Jurkat, Clone E6-1 (cell line): ENCODE measurements at places on chromosomes 11 and 22.

DNA sequence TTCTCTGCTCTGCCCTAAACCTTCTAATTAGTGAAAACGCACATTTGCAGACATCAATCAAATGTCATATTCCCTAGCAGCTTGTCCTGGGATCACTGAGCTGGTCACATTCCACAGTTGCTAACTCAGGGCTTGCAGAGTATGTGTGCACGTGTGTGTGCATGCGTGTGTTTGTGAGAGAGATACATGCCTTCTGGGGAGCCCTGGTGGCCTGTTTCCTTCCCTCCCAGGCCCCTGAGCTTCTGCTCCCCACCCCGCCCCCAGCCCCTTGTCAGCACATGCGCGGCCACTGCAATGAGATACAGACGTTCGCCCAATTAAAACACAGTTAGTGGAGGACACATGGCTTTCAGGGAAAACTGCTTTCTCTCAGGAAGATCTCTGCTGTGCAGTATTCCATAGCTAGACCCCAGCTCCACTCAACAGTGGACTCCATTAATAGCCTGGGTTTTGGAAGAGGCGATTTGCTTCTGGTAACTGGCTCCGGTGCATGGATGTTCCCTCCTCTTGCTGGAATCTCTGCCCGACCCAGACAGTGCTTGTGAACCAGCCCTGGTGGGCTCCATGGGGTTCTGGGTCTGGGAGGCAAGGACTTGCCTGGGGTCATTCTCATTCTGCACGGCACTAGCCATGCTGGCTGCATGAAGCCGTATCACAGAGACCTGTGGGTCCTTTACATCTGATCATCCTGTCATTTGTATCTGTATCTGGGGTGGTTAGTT is 17.7 kb downstream of the LRP5 start:
- no peak for DNase-seq

GRCh38 chr22:18970176-18970947 is 34.3 kb upstream of the PRODH start:
- DNase-seq, result no peak

DNA sequence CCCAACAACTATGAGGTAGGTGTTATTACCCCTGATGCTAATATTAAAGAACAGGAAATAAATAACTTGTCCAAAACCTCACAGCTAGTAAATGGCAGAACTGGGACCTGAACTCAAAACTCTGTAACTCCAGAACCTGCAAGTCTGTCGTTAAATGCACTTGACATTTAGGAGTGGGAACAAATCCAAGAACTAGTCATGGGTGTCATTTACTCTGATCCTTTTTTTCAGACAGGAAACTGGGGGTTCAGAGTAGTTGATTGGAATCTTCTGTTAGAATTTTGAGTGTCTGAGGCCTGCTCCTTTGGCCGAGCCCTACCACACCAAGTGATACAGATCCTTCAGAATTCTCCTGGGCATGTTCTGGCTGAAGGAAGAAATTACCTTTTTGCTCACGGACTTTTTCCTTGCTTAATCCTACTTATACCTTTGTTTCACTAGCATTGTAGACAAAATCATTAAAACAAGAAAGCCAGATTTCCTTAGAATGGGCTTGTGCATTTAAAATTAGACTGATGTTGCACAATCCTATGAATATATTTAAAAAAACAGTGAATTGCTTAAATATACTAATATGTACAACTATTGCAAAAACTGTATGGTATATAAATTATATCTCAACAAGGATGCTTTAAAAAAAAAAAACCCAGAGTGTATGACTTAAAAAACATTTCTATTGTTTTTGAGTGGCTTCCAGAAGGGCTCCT is 1.4 kb upstream of the YAP1 start:
- DNase-seq, result no peak

DNA sequence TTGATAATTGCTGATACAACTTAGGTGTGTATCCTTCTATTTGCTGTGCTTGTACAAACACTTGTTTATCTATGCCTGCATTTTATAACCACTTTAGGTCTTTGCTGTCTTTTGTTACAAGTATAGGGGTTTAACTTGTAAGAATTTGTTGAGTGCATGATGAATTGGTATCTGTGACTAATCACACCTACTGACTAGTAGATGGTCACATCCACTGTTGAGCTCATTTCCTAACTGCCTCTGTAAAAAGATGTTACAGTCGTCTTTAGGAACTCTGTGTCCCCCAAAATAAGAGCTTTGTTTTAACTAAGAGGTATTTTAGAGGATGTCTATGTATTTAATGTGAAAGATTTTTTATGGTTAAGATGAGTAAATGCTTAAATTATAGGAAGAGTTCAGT is 60.5 kb downstream of the HIPK3 start:
- DNase-seq, result no peak

DNA sequence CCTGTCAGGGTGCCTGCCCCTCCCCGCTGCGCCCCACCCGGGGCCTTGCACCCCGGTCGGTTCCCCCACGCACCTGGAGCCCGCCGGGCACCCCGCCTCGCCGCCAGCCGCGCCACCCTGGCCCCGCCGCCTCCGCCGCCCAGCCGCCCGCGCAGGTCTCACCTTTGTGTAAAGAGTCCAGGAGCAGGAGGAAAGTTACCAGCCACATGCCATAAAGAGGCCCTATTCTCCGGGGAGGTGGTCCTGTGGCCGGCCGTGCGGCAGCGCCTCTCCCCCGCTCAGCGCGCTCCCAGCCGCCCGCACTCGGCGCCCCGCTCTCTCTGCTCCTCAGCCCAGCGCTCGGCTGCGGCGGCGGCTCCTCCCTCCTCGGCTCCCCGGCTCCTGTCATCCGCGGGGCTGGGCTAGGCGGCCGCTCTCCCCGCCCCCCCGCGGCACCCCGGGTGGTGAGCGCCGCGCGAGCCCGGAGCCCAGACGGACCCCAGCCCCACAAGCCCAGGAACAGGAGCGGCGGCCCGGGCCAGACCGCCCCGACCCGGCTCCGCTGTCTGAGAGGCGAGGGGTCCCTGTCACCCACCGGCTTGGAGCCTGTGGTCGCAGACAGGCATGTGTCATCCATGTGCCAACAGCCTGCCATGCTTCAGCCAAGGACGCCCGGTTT is at the start of gene DSCAML1:
DSCAML1 (minus strand) TSS at position 345 of the 658 bp plus-strand sequence; CDS start at position 208, 137 bp downstream.
- DNase-seq, result no peak
